Activated T-cell treated with anti-CD3 and anti-CD28 coated beads, Interleukin-2, amount 50 U/mL, for 1 hour (primary cell): ENCODE measurements at places on chromosomes 3 and 15.
A peak's percentile ranks its signal among the peaks of the same experiment; 100 is the strongest.

- DNase-seq, result peak; percentile 4
Measured at GRCh38 chr3:127053026-127053425, 70.1 kb downstream of the PLXNA1 start.

- DNase-seq, result no peak
Measured at GRCh38 chr15:91336687-91337086, 236.6 kb downstream of the SV2B start.

DNA sequence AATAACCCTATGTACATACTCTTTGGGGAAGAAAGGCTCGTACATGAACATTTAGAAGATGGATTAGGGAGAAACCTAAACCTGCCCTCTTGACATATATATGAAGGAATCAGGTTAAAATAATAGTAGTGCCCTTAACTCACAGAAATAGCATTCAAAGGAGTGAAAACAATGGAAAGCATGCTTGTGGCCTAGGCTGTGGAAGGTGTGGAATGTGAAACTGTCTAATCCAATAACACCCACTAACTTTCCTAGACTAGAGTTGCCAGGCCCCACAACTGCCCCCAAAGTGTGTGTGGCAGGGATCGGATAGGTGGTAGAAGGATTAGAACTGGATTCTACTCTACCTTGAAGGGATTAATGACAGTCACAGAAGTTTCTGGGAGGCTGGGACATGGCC, 317.4 kb upstream of the LRRFIP2 start:
- DNase-seq, result no peak

GRCh38 chr3:112631257-112631656, 9.7 kb downstream of the CCDC80 start:
- no peak for DNase-seq

- no peak for DNase-seq
Measured at GRCh38 chr3:13233487-13234485, 160.6 kb upstream of the IQSEC1 start.

- DNase-seq, result no peak
Measured at GRCh38 chr15:73369154-73369694, 466 bp upstream of the HCN4 start.

DNA sequence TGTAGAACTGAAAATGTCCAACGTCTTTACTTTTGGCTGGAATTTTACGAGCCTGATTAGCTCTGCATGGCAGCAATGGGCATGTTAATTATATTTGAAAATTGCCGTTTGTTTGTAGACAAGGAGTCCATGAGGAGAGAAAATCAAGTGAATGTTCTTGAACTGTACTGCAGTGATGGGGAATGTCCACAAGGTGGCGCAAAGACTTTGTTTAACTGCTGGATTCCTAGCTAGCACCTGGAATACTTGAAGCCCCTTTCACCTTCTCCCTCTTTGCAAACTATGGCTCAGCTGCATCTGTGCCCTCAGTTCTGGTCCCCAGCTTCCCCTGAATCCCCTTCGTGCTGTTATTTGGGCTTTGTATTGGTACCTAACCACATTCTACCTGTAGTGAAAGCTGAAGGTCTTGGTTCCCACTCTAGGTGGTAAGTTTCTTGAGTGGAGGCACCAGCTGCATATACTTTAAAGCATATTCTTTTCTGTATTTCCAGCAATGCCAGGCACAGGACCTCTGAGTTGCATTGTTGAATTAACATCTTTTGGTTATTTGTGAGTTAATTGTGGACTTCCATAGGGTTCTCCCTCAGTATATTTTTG, 25.3 kb downstream of the EXOG start:
- peak; percentile 59 for DNase-seq

DNA sequence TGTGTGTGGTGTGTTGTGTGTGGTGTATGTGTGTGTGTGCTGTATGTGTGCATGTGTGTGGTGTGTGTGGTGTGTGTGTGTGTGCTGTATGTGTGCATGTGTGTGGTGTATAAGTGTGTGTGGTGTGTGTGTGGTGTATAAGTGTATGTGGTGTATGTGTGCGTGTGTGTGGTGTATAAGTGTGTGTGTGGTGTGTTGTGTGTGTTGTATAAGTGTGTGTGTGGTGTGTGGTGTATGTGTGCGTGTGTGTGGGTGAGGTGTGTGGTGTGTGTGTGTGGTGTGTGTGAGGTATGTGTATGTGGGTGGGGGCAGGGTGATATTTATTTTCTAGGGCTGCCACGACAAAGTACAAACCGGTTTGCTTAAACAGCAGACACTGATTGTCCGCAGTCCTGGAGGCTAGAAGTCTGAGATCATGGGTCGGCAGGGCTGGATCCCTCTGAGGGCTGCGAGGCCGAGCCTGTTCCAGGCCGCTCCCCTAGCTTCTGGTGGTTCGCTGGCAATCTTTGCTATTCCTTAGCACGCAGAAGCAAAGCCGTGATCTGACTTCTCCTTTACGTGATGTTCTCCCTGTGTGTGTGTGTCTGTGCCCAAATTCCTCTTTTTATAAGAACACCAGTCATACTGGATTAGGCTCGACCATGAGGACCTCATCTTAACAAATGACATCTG, 160.2 kb downstream of the XXYLT1 start:
- no peak for DNase-seq

DNA sequence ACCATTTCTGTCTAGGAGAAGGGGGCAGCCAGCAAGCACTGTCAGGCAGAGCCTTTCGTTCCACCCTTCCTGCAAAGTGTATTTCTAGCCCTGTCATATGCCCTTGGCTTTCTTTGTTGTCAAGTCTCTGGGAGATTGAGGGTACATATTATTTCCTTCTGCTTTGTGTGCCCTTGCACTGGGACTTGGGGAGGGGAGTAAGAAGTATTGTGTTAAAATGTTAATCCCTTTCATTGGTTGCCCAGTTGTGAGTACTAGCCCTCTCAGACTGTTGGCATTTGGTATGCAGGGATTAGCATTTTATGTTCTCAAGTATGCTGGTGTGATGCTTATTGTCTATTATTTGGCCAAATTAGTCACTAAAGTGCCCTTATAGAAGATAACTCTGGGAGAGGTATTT, 63.9 kb downstream of the RBM6 start:
- no peak for DNase-seq

DNA sequence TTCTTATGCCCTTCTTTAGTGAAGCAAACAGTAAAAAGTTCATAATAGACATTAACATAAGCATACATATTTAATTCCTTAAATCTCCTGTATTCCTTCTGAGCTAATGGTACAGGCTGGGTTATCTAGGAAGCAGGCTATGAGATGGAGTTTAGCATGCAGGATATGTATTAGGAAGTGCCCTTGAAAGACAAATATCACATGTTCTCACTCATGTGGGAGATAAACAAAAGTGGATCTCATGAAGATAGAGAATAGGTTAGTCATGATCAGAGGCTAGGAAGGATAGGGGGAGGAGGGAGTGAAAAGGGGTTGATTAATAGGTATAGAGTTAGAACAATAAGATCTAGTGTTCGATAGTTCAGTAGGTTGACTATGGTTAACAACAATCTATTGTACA, 105.4 kb downstream of the CLASP2 start:
- DNase-seq, result no peak

GRCh38 chr3:291646-292436, 95.3 kb downstream of the CHL1 start:
- DNase-seq, result no peak

GRCh38 chr3:56702490-56703315, 19.6 kb upstream of the TASOR start:
- no peak for DNase-seq

- peak; percentile 63 for DNase-seq
Measured at GRCh38 chr15:63504979-63505841, 817 bp downstream of the USP3 start.

DNA sequence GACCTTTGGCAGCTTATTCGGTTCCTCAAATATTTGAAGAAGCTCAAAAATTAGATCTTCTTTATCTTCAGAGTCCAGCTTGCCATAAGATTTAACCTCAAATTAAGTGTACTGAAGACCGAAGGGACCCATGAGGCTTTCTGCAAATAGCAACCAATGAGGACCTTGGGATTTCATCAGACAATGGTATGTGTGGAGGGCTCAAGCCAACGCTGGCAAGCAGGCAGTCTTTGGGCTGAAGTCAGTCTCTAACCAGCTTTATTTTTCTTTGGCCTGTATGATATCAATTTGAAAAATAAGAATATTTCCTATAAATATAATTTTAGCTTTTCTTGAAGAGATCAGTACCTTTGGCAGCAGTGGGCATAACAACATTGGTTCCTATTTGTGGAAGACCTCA, 692.7 kb downstream of the MCTP2 start:
- DNase-seq, result no peak

DNA sequence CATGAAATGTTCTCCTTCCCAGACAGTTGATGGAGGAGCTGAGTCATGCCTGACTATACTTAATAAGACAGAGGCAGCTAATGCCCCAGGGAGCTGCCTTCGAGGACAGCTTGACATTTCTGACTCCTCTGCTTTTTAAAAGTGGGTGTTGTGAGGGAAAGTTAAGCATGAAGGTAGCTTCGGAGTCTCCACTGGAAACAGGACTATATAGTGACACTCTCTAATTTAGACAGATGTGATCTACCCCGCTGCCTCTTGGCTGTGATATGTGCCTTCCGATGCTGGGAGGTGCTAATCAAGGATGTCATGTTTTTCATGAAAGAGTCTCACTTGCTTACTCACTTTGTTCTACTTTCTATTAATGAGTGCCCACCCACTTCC, 72.7 kb downstream of the IL1RAP start:
- DNase-seq, result no peak

GRCh38 chr15:89472785-89473256, 23.6 kb downstream of the RHCG start:
- DNase-seq, result no peak
